Stimulated activated effector memory CD8-positive, alpha-beta T cell treated with anti-CD3 and anti-CD28 coated beads, Interleukin-12 subunit alpha, Interleukin-12 subunit beta, amount 100 ng/mL, for 72 hours (primary cell): ENCODE measurements at places on chromosomes 6 and 20.

DNA sequence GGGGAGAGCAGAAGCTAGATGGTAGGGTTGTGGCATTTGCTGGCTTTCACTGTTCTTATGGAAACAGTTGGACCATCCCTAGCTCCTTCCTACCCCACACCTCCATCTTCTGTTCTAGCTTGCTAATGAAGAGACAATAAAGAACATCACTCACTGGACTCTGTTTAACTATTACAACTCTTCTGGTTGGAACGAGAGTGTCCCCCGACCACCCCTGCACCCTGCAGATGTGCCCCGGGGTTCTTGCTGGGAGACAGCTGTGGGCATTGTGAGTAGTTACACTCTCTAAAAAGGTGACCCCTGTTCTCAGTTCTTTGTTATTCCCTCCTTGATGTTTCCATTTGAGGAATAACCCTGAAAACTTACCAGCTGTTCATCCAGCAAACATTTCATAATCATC, 40.4 kb upstream of the NOP56 start:
- no peak for DNase-seq

DNA sequence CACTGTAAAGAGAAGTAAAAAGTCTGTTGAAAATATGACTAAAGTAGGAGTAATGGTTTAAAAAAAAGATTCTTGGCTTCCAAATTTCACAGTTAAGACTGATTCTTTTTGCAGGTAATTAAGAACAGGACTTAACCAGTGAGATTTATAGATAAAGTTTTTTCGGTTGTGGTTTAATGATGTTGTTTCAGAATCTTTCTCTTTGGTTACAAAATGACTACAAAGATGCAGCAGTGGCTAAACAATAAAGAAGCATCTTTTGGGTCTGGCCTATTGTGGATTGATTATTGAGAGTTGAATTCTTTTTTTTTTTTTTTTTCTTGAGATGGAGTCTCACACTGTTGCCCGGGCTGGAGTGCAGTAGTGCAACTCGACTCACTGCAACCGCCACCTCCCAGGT, 109.7 kb downstream of the AKAP7 start:
- DNase-seq = no peak

DNA sequence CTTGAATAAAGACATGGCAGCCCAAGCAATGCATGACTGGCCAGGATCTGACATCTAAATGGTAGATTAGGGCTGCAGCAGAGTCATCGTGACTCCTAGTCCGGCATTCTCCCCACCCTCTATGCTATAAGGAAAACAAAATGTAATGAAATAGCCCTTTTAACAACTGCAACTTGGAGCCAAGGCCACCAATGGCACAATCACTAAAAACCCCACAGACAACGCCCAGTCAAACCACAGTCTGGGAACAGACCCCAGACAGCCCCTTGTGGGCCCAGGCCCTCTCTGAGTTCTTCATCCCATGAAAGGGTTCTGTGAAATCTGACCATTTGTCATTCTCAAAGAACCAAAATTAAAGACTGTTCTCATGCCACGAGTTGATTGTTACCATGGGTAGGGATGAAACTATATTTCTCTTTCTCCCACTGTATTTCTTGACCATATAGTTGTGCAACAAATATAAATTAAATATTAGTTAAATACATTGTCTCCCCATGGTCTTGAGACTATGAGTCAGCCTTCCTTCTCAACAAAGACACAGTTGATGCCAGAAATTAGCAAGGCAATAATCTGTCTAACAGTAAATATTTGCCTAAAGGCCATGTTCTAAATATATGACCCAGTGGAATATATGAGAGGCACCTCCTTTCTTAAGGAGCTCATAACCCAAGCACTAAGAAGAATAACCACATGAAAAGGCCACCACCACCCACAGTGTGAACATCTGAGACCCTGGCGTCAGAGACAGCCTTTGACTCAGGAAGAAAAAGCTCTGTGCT, 85.6 kb upstream of the SSTR4 start:
- no peak for DNase-seq

GRCh38 chr6:901696-902460, 208.9 kb upstream of the EXOC2 start:
- DNase-seq = no peak

DNA sequence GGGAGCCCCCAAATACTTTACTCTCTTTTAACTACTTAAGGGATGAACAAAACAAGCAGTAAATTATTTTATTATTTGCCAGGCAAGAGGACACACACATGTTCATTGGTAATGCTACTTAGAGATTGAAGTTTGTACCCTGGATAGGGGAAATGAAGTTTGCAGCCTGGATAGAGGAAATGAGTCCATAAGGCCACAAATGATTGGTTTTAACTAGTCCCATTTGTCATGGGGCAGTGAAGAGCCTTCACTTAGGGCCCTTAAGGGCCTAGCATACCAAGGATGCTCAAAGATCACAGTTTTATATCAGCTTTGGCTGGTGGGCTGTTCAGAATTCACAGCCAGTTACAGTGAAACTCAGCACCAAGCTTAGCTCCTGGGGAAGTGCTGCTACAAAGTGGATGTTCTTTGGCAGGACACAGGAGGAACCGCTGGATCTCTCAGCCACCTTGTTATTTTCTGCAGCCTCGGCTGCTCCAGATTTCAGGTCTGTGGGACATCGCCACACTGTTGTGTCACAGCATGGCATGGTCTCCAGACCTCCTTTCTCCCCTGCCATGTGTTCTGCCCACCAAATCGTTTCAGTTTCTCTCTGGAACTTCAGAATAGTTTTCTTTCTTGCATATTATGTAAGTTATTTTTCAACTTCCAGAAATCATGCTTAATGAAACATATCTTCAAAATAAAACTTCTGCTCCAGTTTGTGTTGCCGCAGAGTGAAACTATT, 41.8 kb downstream of the NCOA7 start:
- DNase-seq = no peak

GRCh38 chr6:79702691-79703090, 71.6 kb downstream of the SH3BGRL2 start:
- peak; percentile 49 for DNase-seq

GRCh38 chr20:35669221-35669620, 4.5 kb upstream of the CPNE1 start:
- DNase-seq = no peak

- no peak for DNase-seq
Observed at GRCh38 chr6:144365271-144365670, 80.1 kb downstream of the UTRN start.

- DNase-seq = no peak
Observed at GRCh38 chr6:29451471-29452193, 5.2 kb downstream of the OR11A1 start.

DNA sequence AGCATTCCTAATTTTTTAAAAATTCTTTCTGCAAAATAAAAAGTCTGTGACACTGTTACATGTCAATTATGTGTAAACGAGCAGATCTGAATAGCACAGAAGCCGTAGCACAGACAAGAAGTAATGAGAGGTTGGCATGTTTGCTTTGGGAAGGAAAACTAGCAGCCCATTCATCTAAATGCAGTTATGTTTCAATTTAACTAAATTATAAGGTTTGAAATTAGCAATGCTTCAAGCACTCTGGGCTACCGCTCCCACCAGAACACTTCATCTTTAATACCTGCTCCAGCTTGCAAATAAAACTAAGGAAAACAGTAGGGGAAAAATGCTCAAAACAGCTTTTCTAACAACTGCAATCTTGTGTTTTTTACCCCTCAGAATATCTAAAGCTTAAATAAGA, 73.9 kb downstream of the PTPRK start:
- no peak for DNase-seq

- DNase-seq = peak; percentile 25
Observed at GRCh38 chr6:143232849-143233248, 172.2 kb downstream of the AIG1 start.

DNA sequence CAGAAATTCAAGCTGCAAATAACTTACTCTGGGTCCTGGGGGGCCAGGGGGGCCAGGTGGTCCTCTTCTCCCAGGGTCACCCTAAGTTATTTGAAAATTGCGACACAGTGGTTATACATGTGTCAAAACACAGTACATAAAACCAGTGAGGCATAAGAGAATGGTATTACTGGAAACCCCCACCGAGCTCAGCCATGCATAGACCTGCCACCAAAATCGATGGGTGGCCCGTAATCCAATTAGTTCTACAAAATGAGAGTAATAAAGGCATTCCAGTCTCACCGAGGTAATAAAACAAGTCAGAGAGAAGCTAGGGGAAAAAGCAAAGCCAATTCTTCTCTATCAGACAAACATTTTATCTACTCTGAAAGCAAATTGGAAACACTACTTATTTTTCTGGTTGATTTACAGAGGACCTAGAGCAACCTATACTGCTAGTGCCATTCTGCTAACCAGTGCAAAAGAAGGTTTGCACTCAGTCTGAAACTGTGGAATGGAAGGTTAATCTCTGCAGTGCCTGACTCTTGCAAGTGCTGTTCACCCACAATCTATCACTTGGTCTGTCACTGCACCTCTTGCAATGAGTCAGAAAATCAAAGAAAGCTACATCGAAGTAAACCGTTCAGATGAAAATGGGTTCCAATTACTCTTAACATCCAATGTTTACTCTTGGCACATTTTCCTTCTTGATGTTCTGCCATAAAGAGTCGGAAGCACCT, 32.4 kb downstream of the COL9A1 start:
- DNase-seq = no peak

DNA sequence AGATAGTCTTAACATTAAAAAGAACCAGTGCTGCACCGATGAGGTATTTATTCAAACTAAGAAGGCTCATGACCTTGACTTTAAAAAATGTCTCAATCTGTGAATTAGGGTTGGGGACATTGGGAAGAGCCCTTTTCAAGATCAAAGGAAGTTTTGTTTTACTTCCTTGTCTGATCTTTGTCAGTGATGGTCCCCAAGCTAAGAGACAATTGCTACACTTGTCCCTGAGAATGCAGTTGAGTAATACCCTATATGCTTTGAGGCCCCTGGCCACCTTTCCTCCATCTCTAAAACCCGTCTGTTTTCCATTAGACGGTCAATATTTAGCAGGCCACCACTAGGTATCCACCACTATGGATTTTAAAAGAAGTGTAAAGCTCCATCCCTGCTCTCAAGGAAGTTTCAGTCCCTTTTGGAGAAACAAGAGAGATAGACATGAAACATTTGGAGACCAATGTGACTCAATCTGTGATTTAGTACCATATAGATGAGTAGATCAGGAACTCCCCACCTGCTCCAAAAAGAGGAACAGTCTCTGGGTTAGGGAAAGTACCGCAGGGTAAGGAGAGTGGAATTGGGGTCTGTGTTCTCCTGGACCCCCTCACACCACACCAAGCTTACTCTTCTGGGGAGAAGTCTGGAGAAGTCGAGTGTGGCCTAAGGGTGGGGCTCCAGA, 99.1 kb upstream of the ISM1 start:
- DNase-seq = no peak

- DNase-seq = no peak
Observed at GRCh38 chr20:14337400-14338171, at the start of gene FLRT3. FLRT3 (minus strand) TSS chr20:14337612; CDS start chr20:14327506, 10,106 bp downstream.

GRCh38 chr20:43755851-43756250, 29.0 kb upstream of the GTSF1L start:
- no peak for DNase-seq

GRCh38 chr20:23178806-23179205, 92.7 kb upstream of the CD93 start:
- no peak for DNase-seq

DNA sequence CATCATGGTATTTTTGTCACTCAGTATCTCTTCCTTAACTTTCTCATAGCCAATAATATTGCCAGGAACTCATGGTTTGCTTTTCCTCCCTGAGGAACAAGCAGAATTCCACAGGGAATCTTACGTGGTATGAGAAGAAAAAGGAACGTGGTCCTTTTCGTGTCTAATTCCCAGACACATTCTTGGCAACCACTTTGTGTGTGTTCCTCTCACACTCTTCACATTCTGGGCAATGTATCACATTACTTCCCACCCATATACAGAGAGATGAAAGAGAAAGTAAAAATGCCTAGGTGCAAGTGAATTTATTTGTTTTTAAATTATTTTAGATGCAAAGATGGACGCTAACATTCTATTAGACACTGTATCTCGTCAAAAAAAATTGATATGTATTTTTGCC, 102.7 kb downstream of the PTPRK start:
- no peak for DNase-seq

- no peak for DNase-seq
Observed at GRCh38 chr6:3919130-3919628, 70.0 kb downstream of the FAM50B start.

DNA sequence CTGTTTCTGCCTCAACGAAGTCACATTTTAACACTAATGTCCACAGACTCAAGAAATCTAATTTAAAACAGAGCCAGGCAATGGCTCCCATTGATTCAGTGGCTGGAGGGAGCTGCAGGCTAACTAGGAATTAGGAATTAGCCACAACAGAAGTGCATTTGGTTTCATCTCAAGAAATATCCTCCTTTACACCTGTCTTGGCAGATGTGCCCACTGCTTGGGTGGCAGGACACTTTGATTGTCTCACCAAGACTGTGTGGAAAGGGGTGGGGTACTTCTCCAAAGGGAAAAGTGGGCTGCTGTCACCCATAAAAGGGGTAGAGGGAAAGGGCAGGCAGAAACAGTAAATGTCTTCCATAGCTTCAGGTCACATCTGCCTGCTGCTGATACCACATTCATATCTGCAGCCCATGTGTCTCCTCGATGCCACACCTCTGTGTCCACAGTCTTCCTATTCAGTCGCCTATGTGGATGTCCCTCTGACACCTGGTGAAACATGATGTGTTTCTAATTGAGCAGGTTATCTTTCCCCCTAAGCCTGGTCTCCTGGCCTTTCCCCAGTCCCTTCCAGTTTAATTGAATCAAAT, 10.9 kb upstream of the OSER1 start:
- no peak for DNase-seq

- DNase-seq = no peak
Observed at GRCh38 chr6:48099713-48100587, 11.0 kb downstream of the PTCHD4 start.

DNA sequence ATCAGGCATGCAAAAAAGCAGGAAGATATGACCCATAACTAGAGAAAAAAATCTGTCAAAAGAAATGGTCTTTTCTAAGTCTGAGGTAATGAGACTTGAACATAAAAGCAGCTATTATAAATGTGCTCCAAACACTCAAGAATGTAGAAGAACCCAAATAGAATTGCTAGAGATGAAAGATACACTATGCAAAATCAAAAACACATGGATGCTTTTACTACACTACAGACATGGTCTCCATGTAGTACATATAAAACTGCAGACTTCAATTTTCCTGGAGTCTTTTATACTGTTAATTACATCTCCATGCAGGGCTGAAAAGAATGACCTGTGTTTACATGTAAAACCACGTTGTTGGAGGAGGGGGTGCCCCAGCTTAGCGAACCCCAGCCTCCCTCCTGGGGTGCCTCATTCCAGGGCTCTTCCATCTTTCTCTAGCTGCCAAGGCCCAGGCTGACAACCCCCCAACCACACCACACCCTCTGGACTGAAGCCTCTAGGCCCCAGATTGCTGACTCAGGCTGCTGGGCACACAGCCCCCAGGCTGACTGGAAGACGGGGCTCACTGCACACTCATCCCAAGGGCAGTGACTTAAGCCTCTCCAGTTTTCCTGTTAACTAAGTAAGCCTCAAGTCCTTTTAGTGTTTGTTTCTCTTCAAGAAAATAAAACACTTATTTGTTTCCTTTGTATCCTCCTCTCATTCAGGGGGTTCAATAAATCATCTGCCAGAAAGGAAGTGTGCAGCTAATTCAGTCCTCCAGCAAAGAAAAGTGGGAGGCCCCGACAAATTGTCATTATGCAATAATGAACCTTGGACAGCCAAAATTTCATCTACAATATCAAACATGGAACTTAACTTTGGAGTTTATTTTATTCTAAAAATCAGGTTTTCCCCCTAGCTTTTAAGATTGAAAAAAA, 26.0 kb upstream of the PLAGL1 start:
- no peak for DNase-seq

- DNase-seq = no peak
Observed at GRCh38 chr6:68196645-68197044, 438.4 kb upstream of the ADGRB3 start.

GRCh38 chr6:89415185-89415584, 3.1 kb upstream of the RRAGD start:
- no peak for DNase-seq
